Mesenteric fat pad (tissue), 1 donor: ENCODE measurements at places on chromosomes 1 and 21.

DNA sequence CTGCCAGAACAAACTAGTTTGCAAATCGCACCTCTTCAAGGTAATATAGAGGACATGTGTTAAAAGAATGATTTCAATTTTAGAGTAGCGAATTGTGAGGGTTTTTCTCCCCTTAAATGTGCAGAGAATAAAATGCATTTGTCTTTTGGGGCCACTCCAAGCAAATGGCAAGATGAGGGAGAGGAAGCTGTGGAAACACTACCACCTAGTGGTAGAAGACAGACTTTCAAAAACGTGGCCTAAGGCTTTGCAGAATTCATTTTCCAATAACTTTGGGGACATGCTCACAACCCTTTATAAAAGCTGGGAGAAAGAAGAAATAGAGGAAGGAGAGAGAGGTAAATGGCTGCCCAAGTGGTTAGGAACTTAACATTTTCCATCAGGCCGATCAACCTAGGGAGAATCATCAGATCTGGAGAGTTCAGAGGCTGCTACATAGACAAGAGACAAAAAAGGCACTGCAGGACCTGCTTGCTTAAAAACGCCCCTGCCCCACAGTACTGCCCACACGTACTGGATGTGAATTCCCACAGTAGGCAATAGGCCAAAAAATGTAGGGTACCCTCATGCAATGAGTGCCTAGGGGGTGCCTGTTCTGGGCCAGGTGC is 15.7 kb upstream of the RCAN1 start:
- no peak for DNase-seq

DNA sequence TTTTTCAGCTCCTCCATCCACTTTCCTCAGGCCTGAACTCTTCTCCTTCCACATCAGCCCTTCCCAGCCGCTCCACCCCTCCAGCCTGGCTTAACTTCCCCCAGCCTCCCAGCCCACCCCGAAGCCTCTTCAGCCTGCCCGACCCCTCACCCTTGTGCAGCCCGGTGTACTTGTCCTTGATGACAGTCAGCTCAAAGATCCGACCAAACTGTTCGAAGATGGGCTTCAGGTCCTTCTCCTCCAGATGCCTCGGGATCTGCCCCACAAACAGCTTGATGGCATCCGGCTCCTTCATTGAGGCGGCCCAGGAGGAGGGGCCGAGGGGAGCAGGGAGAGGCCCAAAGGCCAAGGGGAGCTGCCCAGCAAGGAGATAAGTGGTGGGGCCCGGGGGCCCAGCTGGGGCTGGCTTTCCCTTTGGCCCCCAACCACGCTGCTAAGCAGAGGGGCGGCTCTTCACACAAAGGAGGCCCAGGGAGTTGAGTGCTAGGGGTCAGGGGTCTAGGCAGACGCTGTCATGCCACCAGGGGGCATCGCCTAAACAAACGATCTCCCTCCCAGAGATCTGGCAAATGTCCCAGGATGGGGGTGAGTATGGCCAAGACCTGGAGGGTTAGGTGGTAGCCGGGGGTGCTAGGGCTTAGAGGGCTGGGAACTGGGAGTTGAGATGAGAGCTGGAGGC is 738 bp downstream of the CELF3 start:
- DNase-seq: no peak

DNA sequence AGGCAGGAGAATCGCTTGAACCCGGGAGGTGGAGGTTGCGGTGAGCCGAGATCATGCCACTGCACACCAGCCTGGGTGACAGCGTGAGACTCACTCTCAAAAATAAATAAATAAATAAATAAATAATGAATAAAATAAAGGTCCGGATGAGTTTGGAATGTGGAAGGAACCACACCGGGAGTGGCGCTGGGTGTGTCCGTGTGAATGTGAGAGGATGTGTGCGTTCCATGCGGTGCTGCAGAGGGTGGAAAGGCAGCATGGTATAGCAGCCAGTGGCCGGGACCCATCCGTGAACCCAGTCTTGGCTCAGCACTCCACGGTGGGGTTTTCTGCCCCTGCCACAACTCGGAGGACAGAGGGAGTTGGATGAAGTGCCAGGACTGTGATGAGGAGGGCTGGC is 56.2 kb upstream of the POFUT2 start:
- DNase-seq: no peak

DNA sequence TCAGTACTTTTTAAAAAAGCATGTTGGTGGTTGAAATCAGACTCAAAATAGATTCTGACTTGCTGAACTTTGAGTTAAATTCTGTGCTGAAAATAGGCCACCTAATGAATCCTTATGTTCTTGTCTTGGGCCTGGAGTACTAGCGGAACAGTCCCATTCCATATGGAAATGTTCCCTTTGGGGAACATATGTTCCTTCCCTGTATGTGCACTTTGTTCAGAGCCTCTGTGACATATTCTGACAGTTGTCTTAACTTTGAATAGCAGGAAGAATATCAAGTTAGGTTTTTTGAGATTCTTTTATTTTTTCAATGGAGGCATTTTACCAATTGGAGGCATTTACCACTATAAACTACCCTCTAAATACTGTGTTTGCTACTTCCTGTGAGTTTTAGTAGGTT is 1667.8 kb downstream of the PLA2G4A start:
- DNase-seq: no peak

DNA sequence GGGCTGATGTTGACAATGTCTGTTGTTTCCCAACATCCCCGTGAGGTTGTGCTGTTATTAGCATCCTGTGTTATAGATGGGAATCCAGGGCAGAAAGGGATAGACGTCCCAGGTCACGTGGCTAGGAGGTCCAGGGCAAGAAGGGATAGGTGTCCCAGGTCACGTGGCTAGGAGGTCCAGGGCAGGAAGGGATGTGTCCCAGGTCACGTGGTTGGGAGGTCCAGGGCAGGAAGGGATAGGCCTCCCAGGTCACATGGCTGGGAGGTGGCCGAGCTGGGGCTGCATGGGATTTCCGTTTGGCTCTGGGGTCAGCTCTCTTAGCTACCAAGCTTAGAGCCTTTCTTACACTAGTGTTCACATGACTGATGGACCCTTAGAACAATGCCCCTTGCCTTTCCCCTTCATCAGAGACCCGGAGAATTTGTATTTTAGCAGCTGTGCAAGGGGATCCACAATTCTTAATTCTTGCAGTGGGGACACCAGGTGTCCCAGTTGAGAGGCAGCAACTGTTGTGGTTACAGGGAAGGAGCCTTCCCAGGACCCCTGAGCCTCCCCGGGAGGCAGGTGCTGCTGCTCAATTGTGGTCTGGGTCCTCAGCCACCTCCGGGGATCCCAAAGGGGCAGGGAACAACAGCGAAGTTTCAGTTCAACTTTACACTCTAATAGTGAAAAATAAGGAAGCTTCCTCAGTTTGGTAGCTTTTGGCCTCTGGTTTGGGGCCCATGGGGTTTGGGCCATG is 69.2 kb downstream of the UMODL1 start:
- no peak for DNase-seq

DNA sequence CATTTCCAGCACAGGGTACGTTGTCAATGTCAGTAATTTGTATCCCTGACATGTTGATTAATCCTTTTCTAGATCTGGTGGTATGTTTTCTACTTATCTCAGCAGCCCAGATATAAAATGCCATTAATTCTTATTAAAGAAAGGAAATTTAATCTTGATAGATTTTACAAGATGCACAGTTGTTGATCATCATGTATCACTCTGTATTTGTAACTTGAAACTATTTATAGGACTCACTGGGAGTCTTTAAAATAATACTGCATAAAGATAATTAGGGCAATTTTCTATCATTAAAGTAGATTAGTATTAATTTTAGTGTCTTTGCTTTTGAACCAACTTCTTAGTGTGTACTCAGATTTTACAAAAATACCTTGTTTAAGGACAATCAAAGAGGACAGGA is 84.9 kb downstream of the GREM2 start:
- DNase-seq: no peak

GRCh38 chr1:51850420-51851223 is 27.9 kb downstream of the NRDC start:
- no peak for DNase-seq

GRCh38 chr1:233055879-233056641 is 105.6 kb downstream of the NTPCR start:
- no peak for DNase-seq

DNA sequence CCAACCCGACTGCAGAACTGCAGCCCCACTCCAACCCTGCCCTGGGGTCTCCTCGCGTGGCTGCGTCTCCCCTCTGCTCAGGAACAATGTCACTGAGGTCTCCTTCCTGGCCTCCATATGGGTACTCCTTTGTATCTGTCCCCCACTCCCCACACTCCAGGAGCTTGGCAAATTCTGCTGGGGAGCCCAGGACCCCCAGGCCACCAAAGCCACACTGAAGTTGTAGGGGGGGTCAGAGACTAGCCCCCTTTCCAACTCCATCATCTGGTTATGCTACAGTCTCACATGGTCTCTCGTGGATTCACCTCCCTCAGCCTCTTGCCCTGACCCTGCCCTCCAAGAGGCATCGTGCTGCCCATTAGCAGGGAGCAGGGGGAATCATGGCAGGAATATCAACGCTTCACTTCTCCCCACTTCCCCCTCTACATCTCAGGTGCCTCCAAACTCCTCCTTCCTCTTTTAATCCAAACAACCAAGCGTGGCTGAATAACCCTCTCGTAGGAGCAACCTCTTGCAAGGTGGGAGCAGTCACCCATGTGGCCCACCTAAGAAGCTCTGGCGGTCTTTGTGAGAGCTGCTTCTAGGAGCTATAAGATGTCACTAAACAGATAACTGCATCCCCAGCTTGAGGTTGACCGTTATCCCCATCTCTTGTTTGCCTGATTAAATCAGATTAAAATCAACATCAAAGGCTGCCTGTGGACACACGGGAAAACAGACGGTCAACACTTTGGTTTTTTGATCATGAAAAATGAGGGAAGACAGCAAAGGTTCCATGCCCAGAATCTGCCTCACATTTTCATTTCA is 86.4 kb downstream of the MIS18A start:
- no peak for DNase-seq

GRCh38 chr1:164576291-164577271 is 17.6 kb downstream of the PBX1 start:
- DNase-seq: no peak

- no peak for DNase-seq
Measured at GRCh38 chr1:229579059-229579673, 20.7 kb upstream of the ABCB10 start.

DNA sequence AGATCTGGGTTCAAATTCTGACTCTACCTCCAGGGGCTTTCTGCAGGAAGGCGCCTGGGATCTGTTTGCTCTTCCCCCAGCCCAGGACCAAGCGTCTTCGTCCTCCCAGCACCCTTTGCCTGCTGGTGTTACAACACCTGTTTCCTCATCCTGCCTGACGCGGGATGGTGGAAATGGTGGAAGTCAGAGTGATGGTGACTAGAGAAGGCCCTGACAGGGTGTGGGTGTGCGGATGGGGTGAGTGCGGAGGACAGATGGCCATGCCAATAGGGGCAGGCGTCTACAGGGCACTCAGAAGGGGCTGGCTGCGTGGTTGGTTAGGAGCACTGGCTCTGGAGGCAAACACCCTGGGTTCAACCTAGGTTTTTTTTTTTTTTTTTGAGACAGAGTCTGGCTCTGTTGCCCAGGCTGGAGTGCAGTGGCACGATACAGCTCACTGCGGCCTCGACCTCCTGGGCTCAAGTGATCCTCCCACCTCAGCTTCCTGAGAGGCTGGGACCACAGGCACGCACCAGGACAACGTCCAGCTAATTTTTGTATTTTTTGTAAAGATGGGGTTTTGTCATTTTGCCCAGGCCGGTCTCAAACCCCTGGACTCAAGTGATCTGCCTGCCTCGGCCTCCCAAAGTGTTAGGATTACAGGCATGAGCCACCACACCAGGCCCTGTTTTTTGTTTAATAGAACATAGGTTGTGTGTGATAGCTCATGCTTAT is 1.5 kb downstream of the THEMIS2 start:
- peak; percentile 87 for DNase-seq

DNA sequence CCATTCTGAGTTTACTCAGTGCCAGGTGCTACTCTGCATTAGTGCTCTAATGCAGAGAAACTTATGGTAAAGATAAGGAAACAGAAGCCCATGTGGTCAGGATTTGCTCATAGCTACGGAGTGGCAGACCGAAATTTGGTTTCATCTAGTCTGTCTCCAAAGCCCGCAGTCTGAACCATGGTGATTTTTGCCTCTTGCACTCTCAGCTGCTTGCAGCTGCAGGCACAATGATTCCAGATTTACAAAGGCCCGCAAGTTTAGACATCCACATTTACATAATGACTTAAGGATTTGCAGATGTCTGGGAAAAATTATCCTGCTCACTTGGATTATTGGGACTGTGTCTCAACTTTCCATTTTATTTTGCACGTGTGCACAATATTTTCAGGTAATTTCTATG is 161.3 kb upstream of the KCNJ6 start:
- DNase-seq: no peak

DNA sequence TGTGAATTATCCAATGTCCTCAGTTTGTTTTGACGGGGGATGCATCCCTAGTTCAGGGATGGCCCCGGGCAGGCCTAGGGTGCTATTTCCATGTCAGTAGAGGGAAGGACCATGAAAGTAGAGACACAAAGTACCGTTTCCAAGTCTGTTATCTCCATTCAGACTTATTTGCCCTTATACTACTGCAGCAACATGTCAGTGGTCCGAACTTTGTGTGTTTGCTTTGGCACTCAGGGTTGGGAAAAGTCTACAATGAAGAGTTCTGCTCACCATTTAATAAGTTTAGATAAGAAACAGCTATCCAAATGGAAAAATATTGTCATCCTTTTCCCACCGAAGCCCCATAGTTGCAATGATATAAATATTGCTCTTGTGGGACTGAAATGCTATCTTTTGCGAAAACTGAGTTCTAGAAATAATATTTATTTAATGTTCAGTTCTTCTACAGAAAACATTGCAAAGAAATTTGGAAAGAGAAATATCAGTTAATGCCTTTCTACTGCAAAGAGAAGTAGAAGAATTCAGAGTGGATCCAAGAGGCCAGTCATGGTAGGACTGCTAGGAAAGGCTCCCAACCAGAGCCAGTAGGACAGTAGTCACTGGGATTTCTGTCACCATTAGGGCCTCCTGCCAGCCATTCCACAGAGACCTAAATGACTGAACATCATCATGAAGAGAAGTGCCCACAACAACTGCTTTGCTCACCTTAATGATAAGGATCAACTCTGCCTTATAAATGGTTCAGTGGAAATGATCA is 11.5 kb upstream of the AGT start:
- DNase-seq: no peak

- no peak for DNase-seq
Measured at GRCh38 chr1:167584581-167584980, 31.0 kb upstream of the CREG1 start.

DNA sequence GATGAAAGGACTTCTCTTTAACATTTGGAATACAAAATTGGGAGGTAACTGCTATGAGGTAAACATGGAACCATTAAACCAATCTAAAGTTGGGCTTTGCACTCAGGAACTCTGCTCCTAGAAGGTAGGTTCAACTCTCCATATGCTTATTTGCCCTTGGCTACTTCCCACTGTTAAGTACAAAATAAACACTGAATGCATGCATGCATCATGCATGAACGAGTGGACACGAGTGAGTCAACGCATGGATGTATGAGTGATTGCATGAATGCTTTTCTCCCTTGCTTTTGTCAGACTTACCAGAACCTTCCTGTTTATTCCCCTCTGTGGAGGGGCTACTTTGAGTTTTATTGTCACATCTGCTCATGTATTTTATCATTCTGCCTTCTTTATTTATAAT is 42.4 kb upstream of the RUNX1 start:
- DNase-seq: no peak
